ENCODE measurements at places on chromosomes 7 and 10.

DNA sequence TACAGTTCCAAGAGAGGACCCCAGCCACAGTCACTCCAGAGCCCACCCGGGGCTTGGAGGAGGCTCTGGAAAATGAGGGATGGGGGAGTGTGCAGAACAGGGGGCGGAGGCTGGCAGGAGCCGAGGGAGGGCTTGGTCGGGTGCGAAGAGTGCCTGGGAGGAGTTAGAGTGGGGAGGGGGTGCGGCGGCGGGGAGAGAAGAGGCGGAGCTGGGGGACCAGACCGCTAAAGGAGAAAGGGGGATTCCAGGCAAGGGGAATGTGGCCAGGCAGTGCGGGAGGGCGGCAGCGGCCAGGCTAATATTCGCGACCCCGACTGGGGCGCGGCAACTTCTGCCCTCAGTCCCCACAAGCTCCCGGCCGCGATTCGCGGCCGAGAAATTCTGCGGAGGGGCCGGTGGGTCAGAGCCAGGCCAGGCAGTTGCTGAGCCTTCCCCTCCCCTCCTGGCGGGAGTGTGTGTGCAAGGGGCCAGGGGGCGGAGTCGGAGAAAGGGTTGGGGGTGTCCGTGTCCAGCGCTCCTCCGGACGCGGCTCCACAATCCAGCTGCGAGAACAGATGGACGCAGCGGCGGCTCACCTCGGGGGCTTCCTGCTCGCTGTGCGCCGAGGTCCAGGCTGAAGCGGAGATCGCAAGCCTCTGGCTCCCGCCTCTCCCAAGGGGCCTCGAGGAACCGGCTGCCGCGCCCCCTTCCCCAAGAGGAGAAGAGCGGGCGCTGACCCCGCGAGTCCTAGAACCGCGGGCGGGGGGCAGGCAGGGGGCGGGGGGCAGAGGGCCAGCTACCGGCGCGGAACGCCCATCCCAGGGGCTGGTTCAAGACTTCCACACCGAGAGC lies 612 bp upstream of the SLC18A3 start:
- DNase-seq: no peak

GRCh38 chr10:34845070-34845469 lies 30.0 kb upstream of the PARD3 start:
- DNase-seq: no peak

- DNase-seq: no peak
Measured at GRCh38 chr7:122035876-122036275, 108.2 kb downstream of the AASS start.

DNA sequence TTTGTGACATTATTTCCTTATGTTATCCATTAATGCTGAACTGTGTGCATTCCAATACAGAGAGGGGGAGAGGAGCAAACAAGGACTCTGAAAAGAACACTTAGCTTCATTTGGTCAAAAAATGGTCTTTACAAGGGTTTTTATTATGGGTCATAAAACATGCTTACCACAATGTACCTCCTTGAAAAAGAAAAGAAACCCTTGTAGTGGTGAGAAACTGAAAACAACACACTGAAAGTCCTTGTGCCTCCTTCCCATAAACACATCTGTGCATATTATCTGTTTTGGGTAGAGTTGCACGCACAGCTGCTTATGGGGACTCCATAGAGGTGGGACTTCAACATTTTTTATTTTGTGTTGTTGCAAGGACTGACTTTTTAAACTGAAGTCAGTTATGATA lies 98.7 kb downstream of the CDK6 start:
- DNase-seq: no peak

Measured in pons (tissue), 1 donor.